Amniotic stem cell (primary cell): ENCODE measurements at places on chromosomes 12 and 14.
A peak's percentile ranks its signal among the peaks of the same experiment; 100 is the strongest.

DNA sequence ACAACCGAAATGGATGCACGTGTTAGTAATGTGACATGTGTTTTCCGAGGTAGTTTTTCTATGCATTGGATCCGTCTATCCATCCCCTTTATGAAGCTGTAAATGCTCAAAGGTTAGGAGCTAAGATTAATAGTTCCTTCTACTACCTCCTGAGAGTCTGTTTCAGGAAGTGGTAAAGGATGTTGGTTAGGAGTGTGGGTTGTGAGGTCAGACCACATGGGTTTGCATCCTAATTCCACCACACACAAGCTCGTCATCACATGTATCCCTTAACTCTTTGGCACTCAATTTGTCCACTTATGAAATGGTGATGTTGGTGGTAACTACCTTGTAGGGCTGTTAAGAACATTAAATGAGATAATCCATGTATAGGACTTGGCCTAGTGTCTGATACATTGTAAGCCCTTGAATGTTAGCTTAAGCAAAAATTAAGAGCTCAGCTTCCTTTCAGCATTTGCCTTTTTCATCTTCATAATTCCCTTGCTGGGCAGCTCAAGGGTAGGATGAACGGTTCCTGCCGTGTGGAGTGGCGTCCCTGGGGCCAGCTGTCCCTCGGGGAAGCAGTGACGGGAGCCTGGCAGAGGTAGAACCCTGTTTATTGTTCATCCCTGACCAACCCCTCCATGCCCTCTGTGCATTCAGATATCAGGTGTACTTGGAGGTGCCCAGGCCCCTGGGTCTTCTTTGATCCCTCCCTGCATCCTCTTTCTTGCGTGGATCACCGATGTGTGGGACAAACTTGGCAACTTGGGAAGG lies 52.3 kb downstream of the TSPAN9 start:
- DNase-seq = no peak

DNA sequence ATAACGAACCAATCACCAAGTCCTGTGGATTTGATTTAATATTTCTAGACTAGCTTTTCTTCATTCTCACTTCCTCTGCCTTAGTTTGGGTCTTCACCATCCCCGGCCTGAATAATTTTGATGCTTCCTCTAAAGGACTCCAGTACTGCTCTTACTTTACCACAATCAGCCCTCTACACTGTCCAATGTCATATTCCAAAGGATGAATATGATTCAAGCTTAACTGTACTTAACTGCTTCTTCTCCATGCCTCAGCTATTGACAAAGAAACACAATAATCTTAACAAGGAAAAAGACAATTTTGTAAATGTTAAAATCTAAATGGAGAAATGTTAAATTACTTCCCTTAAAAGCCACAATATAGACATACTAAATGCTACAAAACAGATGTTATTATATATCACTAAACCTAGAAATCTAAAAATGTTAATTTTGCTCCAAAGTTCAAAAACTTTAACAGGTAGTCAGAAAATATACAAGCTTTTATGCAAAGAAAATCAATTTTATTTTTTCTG lies 70.2 kb downstream of the STXBP6 start:
- DNase-seq = no peak

GRCh38 chr12:123269395-123269892 lies 2.2 kb downstream of the CDK2AP1 start:
- DNase-seq = peak; percentile 47

- DNase-seq = no peak
These were observed 110.0 kb downstream of the EPS8 start for GRCh38 chr12:15679151-15679550.

DNA sequence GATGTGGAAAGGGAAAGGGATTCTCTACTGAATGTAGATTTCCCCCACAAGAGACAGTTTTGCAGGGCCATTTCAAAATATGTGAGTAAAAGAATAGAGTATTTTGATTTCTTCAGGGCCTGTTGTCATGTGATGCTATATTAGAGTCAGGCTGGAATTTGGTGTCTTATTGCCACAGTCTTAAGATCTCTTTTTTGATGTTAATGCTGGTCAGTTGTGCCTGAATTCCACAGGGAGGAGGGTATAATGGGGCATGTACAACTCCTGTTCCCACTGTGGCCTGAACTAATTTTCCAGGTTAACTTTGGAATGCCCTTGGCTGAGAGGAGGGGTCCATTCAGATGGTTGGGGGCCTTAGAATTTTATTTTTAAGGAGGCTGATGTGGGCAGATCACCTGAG lies 111.0 kb upstream of the MAX start:
- DNase-seq = no peak

DNA sequence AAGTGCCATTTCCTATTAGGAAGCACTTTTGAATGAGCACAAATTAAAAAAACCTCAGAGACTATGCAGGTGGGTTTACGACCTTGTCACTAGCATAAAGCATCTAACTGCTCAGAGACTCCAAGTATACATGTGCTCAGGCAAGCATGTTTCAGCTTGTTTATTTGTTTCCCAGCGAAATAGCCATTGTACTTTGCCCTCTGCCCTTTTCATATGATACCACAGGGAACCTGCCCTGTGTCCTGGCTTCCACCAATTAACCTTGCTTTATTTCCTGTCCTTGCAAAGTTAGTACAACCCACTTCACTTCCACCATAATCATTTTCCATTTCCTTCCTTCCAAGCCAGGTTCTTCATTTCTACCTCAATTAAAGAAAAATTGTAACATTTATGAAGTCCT lies 194.9 kb downstream of the DUSP6 start:
- no peak for DNase-seq

- no peak for DNase-seq
These were observed 48.4 kb downstream of the ANAPC7 start for GRCh38 chr12:110355073-110355472.

DNA sequence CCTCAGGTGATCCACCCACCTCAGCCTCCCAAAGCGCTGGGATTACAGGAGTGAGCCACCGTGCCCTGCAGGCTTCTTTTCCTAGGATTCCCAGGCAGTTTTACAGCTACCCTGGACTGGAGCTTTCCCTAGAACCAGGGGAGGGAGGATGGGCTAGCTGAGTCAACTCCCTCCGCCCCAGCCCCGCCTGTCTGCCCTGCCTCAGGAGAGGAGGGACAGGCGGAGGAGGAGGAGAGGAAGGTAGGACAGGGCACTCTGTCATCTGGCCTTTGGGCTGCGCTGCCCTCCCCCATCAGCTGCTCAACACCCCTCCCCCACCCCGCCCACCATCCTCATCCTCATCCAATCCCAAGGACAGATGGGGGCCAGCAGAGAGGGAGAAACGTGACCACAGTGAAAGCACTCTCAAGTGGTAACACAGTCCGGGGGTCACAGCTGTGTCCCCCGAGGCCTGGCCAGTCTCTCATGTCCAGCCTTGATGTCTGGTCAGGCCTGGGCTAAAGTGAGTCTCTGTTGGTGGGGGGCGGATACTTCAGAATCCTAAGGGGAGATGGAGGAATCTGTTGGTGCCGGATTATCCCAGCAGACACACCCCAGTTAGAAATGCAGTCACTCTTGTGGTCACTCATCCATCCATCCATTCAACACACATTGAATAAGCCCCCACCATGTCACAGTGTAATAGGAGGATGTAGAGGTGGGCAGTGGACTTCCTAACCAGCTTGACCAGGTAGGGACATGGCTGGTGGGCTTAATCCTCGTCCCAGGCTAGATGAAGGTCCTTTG lies 12.3 kb downstream of the FIGNL2 start:
- no peak for DNase-seq

- no peak for DNase-seq
These were observed 120.5 kb upstream of the NCOR2 start for GRCh38 chr12:124687917-124688316.

GRCh38 chr14:99690636-99691035 lies 6.5 kb downstream of the CYP46A1 start:
- no peak for DNase-seq

DNA sequence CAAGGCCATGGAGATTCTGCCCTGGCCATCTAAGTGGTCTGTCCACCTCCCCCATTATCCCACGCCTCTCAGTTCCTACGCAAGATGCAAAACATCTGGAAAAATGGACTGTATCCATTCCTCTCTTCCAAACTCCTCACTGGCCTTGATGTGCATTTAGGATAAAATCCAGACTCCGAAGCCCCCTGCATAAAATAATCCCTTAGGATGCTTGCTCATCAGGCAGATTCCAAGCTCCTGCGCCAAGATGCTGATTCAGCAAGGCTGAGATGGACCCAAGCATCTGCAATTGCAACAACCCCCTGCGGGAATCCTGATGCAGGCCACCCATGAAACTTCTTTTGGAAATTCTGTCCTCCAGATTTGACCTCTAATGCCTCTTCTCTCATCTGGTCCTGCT lies 81.6 kb downstream of the SPRING1 start:
- no peak for DNase-seq

GRCh38 chr14:60618241-60618640 lies 31.0 kb downstream of the SIX1 start:
- DNase-seq = no peak

- DNase-seq = no peak
These were observed 17.1 kb downstream of the SEC23A start for GRCh38 chr14:39085933-39086332.

DNA sequence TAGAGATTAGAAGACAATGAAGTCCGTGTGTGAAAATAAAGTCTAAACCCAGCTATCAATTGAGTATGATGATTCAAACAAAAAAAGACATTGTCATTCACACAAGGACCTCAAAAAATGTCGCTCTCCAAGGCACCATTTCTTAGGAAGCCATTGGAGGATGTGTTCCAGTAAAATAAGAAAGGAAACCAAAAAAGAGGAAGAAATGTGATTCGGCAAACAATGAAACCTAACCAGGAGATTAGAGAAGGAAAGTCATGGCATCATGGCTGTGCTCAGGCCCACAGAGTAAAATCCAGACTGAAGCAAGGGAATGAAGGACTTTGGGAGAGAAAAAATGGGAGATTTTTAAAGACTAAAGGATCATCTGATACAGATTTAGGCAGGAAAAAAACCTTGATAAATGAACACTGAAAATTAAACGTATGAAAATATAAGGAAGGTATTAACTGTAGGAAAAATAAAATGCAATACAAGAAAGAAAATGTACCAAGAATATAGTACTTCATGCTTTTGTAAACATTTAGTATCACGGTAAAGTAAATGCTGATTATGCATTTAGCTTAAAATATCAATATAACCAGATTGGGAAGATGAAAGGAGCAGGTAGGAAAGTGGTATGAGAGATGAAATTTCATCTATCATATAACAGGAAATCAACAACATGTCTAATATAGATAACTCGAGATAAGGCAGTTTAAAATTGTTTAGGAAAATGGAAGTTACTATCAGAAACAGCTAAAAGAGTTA lies 38.2 kb upstream of the MTHFD1 start:
- no peak for DNase-seq

- no peak for DNase-seq
These were observed 594 bp downstream of the KRAS start for GRCh38 chr12:25249931-25250738.

GRCh38 chr14:68395604-68396003 lies 397.3 kb downstream of the ZFP36L1 start:
- no peak for DNase-seq

GRCh38 chr12:54394986-54395385 lies 10.5 kb upstream of the ZNF385A start:
- DNase-seq = no peak

DNA sequence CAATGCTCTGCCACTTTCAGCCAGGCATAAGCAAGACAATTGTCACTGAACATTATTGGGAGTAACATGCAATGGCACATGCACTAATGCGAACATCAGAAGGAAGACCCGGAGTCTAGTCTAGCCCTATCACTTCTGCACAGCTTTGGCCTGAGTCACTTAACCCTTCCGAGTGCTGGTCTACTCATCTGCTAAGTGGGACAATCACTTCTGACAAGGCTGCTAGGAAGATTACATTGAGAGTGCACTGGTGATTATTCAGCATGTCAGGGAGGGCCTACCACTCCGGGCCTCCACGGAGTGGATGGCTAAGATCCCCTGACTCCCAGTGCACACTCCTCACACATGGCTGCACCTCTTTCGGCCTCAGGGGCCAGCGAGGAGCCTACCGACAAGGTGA lies 240.9 kb downstream of the DPF3 start:
- no peak for DNase-seq

- no peak for DNase-seq
These were observed 419.8 kb downstream of the RGS6 start for GRCh38 chr14:72352012-72352411.

DNA sequence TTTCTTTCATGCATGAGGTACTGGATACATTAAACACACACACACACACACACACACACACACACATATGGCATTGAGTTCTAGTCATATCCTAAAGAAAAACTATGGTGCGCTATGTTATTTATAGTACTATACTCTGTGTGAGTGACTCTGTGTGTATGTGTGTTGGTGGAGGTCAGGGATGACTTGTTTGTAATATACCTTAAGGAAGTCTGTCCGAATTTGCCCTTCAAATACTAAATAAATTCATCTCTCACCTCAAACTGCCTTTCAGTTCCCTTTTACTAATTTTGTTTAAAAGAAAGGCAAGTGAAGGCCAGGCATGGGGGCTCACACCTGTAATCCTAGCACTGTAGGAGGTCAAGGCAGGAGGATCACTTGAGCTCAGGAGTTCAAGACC lies 2.1 kb upstream of the AKAP5 start:
- DNase-seq = no peak

DNA sequence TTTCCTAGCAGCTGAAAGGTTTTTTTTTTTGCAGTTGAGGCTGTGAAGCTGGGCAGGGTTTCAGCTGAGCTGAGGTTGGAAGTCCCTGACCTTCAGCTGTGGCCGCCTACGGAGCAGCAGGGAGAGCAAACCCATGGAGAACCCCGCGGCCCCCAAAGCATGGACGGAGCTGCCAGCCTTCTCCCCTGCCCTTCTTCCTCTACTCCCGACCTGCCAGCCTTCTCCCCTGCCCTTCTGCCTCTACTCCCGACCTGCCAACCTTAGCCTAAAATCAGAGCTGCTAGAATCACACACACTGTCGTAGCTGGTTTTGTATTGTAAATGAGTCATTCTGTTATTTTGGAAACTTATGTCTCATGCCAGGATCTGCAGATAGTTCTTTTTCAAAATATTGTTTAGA lies 74.6 kb downstream of the PPP2R5C start:
- DNase-seq = no peak

GRCh38 chr12:52023182-52023975 lies 16.6 kb downstream of the TAMALIN start:
- peak; percentile 64 for DNase-seq

DNA sequence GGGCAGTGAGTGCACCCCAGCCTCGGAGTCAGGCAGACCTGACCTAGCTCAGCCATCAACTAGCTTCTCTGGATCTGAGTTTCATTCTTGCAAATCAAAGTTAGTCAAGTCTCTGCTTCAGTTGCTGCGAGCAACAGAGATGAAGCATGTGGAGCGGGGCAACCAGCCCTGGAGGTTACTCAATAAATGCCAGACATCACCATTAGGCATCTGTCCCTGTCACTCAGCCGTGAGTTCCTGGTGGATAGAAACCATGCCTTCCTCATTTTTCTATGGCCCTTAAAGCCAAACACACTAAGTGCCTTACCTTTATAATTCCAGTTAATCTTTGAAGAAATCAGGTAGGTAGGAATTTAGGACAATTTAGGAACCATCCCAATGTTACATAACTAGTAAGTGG lies 19.3 kb downstream of the RFX4 start:
- DNase-seq = no peak
